Left ventricle myocardium inferior (tissue), 1 donor: ENCODE measurements at places on chromosomes 16 and 17. TPM values are rescaled to one million over a fixed set of nuclear protein-coding genes. Genes with fewer than 3 reads are reported as not detected.

The WNT9B gene
- total RNA-seq = 0.85 TPM

GRCh38 chr17:45942284-45942683 is 47.9 kb downstream of the MAPT start:
- peak; percentile 86 for DNase-seq

The CSH2 gene
- not detected for total RNA-seq

GRCh38 chr17:10357768-10358167 is 15.0 kb downstream of the MYH13 start:
- DNase-seq = no peak

The SNAI3 gene
- total RNA-seq = 3.1 TPM

GRCh38 chr17:10557422-10557821 is 8.0 kb upstream of the MYH2 start:
- DNase-seq = no peak

GRCh38 chr17:32609085-32609484 is 122.3 kb downstream of the CDK5R1 start:
- DNase-seq = peak; percentile 56

DNA sequence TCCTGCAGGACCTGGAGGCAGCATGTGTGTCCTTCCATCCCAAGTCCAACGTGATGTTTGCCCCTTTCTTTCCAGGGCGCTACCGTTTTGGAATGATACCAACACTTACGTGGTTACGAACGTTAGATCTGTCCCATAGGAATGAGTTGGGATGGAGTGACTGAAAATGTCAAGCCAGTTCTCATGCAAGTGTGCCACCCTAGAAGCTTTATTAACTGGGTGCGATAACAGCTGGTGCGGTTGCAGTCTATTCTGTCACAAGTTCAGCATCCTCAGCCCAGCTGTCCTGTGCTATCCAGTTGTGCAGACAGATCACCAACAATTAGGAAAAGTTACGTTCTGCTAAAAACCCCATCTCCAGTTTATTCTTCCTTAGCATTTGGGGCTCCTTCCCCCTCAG is 52.5 kb downstream of the BANP start:
- DNase-seq = no peak

- DNase-seq = no peak
Measured at GRCh38 chr17:11178581-11178980, 62.4 kb upstream of the SHISA6 start.

GRCh38 chr16:64864232-64864809 is 257.5 kb downstream of the CDH11 start:
- DNase-seq = no peak

The CMTM4 gene
- total RNA-seq = 11.3 TPM

The ZNF423 gene
- total RNA-seq = 8.6 TPM

DNA sequence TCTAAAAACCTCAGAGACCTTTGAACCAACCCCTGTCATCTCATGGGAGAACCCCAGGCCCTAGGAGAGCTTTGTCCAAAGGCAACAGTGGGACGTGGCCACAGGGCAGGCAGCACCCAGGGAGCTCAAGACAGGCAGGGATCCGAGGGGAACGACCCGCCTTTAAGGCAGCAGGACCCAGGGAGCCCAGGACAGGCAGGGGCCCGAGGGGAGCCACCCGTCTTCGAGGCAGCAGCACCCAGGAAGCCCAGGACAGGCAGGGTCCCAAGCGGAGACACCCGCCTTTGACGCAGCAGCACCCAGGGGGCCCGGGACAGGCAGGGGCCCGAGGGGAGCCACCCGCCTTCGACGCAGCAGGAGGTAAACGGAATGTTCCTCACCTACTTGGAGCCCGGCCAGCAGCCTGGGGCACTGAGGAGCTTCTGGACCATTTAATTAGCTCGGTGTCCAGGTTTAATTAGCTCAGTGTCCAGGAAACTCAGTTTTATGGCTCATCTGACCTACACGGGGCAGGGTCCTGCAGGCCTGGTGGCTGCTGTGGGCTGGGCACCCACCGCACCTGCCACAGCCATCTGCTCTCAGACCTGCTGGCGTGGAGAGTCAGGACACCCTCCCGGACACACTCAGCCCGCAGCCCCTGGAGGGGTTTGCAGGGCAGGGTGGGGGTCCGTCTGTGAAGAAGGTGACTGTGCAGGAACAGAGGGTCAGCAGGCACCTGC is 24.4 kb downstream of the PIEZO1 start:
- DNase-seq = no peak

The P2RX1 gene
- 0.55 TPM for total RNA-seq
